NCI-H1930 (cell line): ENCODE measurements at places on chromosomes 12 and 14.

GRCh38 chr12:5013266-5013730, 30.4 kb upstream of the KCNA5 start:
- no peak for DNase-seq

- DNase-seq, result no peak
Measured at GRCh38 chr14:105938055-105938863, 411.9 kb downstream of the TMEM121 start.

GRCh38 chr14:68109132-68109900, 289.7 kb downstream of the RAD51B start:
- no peak for DNase-seq

DNA sequence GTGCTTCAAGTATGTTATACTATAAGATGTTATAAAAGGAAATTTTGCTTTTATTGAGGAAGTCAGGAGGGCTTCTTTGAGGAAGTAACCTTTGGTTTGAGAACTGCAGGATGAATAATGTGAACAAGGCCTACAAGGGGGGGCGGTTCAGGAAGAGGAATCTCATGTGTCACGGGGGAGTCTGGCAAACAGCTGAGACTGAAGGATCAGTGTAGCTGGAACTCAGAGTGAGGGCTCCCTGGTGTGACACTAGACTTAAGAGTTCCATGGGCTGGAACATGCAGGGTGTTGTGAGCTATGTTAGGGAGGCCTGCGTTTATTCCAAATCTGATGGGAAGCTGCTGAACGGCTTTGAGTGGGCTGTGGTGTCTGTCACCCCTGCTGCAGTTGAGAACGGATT, 62.3 kb downstream of the UNC79 start:
- DNase-seq, result no peak

GRCh38 chr12:117060246-117060928, 38.8 kb downstream of the TESC start:
- no peak for DNase-seq

DNA sequence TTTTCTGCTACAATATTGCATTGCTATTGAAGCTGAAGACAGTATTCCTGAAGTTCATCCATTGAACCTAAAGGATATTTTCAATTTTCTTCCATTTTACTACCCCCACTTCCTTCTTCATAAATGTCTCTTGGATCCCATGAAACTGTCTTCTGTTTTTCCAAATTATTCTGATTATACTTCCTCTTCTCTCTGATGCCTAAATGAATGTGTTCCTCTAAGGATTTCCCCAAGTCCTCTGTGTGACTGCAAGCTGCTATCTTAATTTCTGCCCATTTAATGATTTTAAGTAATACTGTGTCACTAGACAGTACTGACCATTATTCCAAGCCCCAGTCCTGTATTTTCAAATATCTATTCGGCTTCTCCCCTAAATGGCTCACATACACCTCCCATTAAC, 102.9 kb downstream of the TAOK3 start:
- no peak for DNase-seq

- DNase-seq, result peak; percentile 90
Measured at GRCh38 chr12:122895704-122896636, at the start of gene VPS37B. TSS of gene VPS37B (minus strand) at chr12:122896124. CDS start at chr12:122896062, 62 bp downstream.

- no peak for DNase-seq
Measured at GRCh38 chr12:14578646-14579045, 11.0 kb upstream of the PLBD1 start.

GRCh38 chr12:6274231-6275221, 36.0 kb upstream of the PLEKHG6 start:
- DNase-seq, result no peak

DNA sequence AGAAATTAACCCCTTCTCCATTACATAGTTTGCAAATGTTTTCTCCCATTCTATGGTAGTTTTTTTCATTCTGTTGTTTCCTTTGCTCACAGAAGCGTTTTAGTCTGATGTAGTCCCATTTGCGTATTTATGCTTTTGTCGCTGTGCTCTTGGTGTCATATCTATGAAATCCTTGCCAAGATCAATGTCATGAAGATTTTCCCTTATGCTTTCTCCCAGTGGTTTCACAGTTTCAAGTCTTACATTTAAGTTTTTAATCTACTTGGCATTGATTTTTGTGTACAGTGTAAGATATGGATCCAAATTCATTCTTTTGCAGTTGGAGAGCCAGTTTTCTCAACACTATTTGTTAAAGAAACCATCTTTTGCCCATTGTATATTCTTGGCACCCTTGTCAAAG, 357.6 kb downstream of the APAF1 start:
- no peak for DNase-seq
